ENCODE measurements at places on chromosomes 2 and 18.

GRCh38 chr2:178829981-178830380 is 22.8 kb upstream of the TTN start:
- no peak for DNase-seq

GRCh38 chr2:189683348-189683747 is 8.9 kb downstream of the ANKAR start:
- DNase-seq, result no peak

DNA sequence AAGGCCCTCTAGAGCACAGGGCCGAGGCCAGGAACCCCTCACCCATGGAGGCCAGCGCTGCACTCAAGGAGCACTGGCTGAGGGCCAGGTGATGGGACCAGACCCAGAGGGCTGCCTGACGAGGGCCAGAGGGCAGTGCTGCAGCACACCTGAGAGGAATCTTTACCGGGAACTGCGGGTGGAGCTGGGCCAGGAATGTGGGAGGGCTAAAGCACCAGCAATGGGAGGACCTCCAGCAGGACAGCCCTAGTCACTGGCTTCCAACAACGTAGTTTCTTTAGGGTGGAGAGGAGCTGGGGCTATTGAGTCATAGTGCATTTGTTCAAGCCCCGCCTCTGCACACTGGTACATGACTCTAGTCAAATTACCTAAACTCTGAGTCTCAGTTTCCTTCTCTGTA is 143.4 kb downstream of the TMEM17 start:
- no peak for DNase-seq

- no peak for DNase-seq
Measured at GRCh38 chr2:121451398-121451797, 79.3 kb upstream of the RNU4ATAC start.

DNA sequence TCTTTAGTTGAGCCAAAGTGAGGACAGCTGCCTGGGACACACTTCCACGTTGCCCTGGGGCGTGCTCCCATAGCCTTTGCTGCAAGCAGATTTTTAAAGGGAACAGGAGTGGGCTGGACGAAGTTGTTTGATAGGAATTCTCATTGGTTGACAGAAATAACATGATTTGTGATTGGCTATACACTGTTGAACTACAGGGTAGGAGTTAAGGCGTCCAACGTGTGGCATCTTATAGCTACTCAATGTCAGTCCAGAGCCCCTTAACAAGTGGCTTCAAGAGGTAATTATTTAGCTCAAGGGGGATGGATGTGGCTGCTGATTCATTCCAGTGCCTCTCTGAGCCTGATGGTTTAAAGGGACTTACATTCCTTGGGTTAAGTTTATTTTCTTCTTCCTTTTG is 65.5 kb downstream of the ACAA2 start:
- DNase-seq, result no peak

GRCh38 chr2:96087130-96087529 is 29.2 kb downstream of the ADRA2B start:
- DNase-seq, result no peak

GRCh38 chr2:379778-380177 is 91.9 kb upstream of the ALKAL2 start:
- DNase-seq, result no peak

GRCh38 chr2:14903709-14904374 is 271.3 kb downstream of the LRATD1 start:
- peak; percentile 3 for DNase-seq

- peak; percentile 57 for DNase-seq
Measured at GRCh38 chr2:217785544-217786045, 217.2 kb downstream of the TNS1 start.

- no peak for DNase-seq
Measured at GRCh38 chr2:24121066-24121465, 2.1 kb downstream of the PFN4 start.

DNA sequence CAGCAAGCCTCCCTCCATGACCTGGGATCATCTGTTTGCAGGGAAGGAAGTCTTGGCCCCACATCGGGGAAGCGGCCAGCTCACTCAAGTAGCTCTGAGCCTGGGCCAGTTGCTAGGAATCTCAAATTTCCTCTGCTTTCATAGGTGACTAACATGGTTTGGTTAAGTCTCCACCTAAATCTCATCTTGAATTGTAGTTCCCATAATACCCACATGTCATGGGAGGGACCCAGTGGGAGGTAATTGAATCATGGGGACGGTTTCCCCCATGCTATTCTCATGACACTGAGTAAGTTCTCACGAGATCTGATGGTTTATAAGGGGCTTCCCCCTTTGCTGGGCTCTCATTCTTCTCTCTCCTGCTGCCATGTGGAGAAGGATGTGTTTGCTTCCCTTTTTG is 75.2 kb downstream of the LBH start:
- DNase-seq, result no peak

GRCh38 chr18:13107074-13107473 is 111.5 kb upstream of the LDLRAD4 start:
- no peak for DNase-seq

DNA sequence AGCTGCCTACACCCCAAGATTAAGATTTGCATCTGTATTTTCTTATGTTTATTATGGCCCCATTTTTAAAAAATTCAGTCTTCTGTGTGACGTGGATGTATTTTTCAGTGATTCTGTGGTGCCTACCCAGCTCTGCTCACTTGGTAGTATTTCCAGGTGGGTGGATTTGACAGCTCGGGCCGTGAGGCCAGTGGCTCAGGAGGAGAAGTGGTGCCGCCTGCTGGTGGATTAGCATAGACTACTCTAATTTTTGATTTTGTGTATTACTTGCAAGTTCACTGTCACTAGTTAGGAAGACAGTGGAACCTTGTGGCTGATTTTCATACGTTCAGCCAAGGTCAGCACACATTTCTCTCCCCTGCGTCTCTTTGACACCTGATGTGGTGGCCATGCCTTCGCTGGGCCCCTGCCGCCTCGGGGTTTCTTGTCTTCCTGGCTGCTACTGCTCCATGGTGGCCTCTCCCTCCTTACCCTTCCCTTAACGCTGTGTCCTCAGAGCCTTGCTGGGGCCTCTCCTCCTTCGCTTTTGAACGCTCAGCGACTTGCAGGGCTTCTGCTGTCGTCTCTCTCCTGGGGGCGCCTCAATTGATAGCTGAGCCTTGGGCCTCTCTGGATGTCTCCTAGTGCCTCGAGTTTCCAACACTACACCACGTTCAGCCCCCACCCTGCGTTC is 89.4 kb downstream of the DGKD start:
- peak; percentile 86 for DNase-seq

GRCh38 chr2:204722691-204723090 is 177.4 kb downstream of the PARD3B start:
- DNase-seq, result no peak

- DNase-seq, result no peak
Measured at GRCh38 chr2:120511536-120511935, 165.6 kb downstream of the INHBB start.

DNA sequence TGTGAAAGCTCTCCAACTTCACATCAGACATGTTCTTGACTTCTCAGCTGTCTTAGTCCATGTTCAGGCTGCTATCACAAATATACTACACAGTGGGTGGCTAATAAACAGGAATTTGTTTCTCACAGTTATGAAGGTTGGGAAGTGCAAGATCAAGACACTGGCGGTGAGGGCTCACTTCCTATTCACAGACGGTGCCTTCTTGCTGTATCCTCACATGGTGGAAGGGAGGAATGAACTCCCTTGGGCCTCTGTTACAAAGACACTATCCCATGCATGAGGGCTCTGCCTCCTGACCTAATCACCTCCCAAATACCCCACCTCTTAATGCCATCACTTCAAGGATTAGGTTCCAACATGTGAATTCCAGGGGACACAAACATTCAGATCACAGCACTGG is 9.7 kb downstream of the UXS1 start:
- DNase-seq, result no peak

DNA sequence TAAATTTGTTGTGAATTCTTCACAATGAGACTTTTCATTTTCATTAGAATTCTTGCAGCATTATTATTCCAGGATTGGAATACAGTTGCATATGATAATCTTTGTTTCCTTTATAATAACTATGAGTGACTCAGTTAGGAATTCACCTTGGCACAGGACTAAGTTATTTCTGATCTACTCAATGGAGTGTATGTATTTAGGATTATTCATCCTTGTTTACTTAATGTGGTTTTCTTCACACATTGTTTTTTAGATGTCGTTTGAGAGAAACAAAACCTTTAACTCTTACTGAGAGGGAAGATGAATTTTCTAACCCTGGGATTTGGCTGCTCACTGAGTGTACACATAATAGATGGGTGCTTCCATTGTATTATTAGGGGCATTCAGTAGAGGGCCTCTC is 970.1 kb downstream of the DPP10 start:
- no peak for DNase-seq

DNA sequence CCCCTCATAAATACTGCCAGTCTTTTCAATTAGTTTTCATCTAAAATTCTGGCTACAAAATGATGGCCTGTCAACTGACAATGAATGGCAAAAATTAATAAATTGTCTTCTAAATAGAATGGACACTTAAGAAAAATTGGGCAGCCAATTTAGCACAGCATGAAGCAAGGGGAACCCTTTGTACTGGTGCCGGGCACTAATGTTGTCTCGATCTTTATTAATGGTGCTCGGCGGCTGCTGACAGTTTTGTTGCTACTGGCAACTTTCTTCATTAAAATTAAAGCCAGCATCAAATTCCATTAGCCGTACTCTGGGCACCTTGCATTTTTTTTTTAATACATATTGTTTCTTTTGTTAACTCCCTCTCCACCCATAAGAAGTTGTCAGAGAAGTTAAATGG is 309.3 kb downstream of the GBX2 start:
- DNase-seq, result no peak

- DNase-seq, result no peak
Measured at GRCh38 chr2:168930242-168930641, 29.2 kb downstream of the G6PC2 start.

- no peak for DNase-seq
Measured at GRCh38 chr2:8505311-8505920, 176.4 kb upstream of the ID2 start.

DNA sequence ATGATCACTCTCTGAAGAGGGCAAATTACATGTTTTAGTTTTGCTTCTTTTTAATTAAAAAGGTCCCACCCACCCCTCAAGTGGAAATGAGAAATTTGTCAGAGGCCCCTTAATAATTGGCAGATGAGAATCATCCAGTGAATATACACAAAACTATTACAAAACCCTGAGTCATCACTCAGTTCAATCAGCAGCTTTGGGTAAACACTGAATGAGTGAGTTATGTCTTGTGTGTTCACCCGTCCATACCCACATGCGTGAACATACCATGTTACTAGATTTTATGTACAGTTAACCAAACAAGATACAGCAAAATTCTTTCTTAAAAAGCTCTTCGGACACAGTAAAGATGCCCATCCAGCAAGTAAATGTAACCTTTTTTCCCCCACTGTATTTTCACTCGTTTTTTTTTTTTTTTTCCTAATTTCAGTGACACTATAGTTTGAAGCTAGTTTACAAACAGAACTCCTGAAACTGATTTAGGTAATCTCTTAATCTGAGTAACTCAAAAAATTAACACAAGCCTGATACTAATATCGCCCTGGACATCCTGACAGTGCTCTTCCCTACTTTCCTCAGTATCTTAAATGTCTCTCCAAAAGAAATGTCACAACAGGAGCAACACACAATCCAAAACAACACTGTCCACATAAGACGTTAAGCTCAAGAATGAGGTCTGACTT is 1.4 kb downstream of the PSME4 start:
- DNase-seq, result no peak

DNA sequence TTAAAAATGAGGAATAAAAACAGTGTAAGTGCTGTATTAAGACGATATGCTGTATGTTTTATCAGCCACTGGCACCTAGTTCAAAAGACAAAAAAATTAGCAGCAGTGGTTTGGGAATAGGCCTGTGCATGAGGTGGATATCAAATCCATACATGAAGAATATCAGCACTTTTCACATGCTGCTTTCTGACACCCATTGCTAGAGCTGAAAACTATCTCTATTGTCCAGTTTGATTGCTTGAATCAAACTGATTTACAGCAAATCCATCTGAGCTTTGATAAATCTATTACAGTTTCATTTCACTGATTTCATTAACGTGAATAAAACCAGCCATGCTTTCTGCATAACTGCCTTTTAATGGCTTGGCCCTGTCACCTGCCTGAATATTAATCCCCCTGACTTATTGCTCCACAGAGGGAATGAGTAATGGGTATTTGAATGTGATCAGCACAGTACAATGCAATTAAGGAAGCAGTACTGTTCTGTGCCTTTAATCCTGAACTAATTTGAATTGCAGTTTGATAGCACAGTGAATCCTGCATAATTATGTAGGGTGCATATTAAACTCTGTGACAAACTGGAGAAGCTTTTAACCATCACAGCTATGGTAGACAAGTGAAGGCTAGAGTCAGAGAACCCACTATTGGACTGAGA is 154.0 kb downstream of the GPD2 start:
- no peak for DNase-seq

All from CD4-positive, alpha-beta T cell (primary cell).